ENCODE measurements at places on chromosomes 12 and 14.

- DNase-seq, result no peak
Observed at GRCh38 chr12:71178162-71178561, 20.4 kb upstream of the TSPAN8 start.

DNA sequence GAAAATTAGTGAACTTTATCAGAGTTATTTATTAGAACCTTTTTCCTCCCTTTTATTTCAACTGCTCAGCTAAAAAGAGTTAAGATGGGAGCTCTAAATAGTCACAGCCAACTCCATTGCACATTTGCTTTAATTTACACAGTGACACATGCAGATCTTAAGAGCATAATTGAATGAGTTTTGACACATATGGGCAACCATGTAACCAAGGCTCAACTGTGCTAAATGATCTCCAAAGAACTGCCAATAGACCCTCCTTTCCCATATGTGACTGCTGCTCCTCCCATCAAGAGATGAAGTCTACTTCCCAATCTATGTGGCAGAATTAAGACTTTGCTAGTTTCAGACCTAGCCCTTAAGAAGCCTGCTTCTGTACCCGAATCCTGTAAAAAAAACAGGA, 960.0 kb downstream of the BCL11B start:
- DNase-seq, result no peak

- no peak for DNase-seq
Observed at GRCh38 chr12:117936722-117937484, 31.9 kb downstream of the KSR2 start.

DNA sequence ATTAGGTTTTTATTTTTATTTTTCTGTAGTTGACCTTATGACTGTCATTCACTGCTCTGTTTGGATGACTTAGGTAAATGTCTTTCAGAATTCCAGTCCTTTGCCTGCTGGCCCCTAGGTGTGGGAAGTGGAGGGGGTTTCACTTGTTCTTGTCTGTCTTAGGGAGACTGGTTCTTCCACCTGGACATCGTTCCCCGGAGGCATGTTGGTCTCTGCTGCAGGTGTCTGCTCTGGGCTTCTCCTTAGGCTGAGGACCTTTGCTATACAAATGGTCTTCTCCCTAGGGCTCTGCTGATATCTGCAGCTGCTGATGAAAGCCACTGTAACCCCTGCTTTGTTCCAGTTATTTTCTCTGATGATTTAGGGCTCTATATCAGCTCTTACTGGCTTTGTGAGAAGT, 97.1 kb downstream of the OTOGL start:
- no peak for DNase-seq

- DNase-seq, result no peak
Observed at GRCh38 chr14:99258341-99258861, 13.6 kb downstream of the BCL11B start.

DNA sequence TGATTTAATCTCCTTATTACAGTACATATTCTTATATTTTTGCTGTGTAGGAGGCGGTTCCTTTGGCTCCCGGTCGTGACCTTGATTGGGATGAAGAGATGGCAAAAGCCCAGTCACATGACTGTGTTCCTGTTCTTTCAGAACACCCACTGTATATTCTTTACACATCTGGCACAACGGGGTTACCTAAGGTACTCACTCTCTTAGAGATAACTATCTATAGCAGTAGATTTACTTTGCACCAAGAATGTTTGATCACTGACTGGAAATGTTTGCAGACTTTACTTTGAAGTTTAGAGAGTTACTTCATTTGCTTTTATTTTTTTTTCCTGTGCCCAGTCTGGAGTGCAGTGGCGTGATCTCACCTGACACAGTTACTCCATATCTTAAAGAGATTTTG, 65.2 kb downstream of the ACSS3 start:
- no peak for DNase-seq

Data from stimulated activated CD4-positive, alpha-beta T cell treated with anti-CD3 and anti-CD28 coated beads, Interleukin-15, amount 100 ng/mL, for 48 hours (primary cell).